SJCRH30 (cell line): ENCODE measurements at places on chromosomes 12 and 14. TPM values are rescaled to one million over a fixed set of nuclear protein-coding genes. Genes with fewer than 3 reads are reported as not detected.
A peak's percentile ranks its signal among the peaks of the same experiment; 100 is the strongest.

- no peaks in the 10 kb centered on the region for H3K27me3 ChIP-seq
- H3K4me3 ChIP-seq = no peak overlapping the region
- peaks cover 5% of the 10 kb centered on the region; the same call in 1 of the 2 replicates for H3K4me1 ChIP-seq
- no peak overlapping the region for H3K27ac ChIP-seq
- no peak for DNase-seq
- H3K36me3 ChIP-seq = no peaks in the 10 kb centered on the region
Observed at GRCh38 chr14:75479770-75480600, 42.3 kb upstream of the BATF start.

DNA sequence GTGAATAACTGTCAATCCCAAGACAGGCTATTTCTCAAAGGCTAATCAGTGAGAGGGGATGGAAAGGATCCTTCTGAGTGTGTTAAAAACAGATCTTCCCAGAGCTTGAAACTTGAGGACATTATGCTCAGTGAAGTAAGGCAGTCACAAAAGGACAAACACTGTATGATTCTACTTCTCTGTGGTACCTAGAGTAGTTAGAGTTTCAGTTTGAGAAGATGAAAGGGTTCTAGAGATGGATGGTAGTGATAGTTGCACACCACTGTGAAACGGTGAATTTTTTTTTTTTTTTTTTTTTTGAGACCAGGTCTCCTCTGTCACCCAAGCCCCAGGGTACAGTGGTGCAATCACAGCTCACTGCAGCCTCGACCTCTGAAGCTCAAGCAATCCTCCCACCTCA, 133.8 kb downstream of the SAMD4A start:
- H3K27me3 ChIP-seq = no peaks in the 10 kb centered on the region
- H3K4me3 ChIP-seq = no peak overlapping the region
- H3K4me1 ChIP-seq = peaks cover 4% of the 10 kb centered on the region; the same call in 1 of the 2 replicates
- no peak for DNase-seq
- H3K36me3 ChIP-seq = no peaks in the 10 kb centered on the region

DNA sequence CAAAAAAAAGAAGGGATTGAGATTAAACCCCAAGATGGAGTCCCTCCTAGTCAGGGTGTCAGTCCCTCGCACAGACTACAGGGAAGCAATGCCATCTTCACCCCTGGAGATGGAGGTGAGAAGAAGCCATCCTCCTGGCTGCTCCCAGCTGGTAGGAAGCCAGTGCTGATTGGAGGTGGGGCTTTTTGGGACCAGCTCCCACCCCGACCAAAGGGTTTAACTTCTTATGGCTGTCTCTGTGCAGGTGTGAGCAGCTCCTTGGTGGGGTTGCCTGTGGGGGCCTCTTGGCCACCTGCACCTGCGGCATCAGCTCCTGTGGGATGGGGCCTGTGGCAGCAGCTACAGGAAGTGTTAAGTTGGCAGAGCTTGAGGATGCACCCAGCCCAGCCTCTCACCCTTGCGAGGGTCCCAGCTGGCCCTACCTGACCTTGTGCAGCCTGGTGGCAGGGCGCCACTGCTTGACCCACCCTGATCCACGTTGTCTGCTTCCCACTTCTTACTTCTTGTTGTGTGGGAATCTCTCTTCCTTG, 3.8 kb upstream of the KRT86 start:
- H3K27me3 ChIP-seq = no peaks in the 10 kb centered on the region
- no peaks in the 10 kb centered on the region for H3K4me1 ChIP-seq
- no peak overlapping the region for H3K27ac ChIP-seq
- no peaks in the 10 kb centered on the region for H3K36me3 ChIP-seq
- DNase-seq = no peak

The SLCO1A2 gene
- 0.23 and 0.32 TPM in 2 replicates for total RNA-seq

The ASCL1 gene
- total RNA-seq = not detected in 2 replicates

- DNase-seq = no peak
- H3K27me3 ChIP-seq = no peaks in the 10 kb centered on the region
- peaks cover 4% of the 10 kb centered on the region for H3K4me1 ChIP-seq
- peak overlapping the region; percentile 94 for H3K4me3 ChIP-seq
- peaks cover 19% of the 10 kb centered on the region for H3K36me3 ChIP-seq
Observed at GRCh38 chr14:103563844-103564505, 1.2 kb downstream of the COA8 start.

DNA sequence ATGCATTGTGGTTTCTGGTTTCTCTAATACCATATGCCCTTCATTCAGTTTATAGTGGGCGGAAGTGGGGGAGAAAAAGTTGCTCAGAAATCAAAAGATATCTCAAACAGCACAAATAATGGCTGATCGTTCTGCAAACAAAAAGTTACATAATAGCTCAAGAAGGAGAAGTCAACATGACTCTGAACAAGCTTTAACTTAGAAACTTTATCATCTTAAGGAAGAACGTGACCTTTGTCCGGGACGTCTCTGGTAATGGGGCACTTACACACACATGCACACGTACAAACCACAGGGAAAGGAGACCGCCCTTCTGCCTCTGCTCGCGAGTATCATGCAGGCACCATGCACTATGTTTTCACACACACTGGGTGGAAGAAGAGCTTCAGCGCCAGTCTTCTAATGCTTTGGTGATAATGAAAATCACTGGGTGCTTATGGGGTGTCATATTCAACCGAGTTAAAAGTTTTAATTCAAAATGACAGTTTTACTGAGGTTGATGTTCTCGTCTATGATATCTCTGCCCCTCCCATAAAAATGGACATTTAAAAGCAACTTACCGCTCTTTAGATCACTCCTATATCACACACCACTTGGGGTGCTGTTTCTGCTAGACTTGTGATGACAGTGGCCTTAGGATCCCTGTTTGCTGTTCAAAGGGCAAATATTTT, 4.7 kb downstream of the FOS start:
- no peak overlapping the region for H3K4me3 ChIP-seq
- no peak overlapping the region for H3K27ac ChIP-seq
- peaks cover 3% of the 10 kb centered on the region for H3K27me3 ChIP-seq
- no peaks in the 10 kb centered on the region for H3K36me3 ChIP-seq
- no peaks in the 10 kb centered on the region; the same call in 1 of the 2 replicates for H3K4me1 ChIP-seq

GRCh38 chr12:40300490-40300889, 75.7 kb downstream of the LRRK2 start:
- H3K4me3 ChIP-seq = no peak overlapping the region
- no peak overlapping the region for H3K27ac ChIP-seq
- no peak for DNase-seq
- no peaks in the 10 kb centered on the region for H3K36me3 ChIP-seq
- H3K27me3 ChIP-seq = 0 out of 2 replicates have a peak, but pooled peaks cover 4% of the 10 kb centered on the region

DNA sequence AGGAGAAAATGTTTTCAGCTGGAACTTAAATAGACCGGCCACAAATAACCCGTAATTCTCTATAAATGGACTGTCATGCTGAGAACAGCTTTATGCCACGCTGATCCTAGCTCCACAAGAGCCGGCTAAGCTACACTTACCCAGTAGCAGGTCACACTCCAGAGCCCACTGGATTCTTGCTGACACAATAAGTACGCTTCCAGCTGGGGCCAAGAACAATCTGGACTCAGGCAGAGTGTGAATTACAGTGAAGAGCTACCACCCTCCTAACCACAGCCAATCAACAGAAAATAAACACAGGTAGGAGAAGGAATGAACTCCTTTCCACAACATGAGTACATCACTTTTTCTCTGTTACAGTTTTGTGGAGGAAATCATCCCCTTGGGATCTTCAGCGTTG, 531.3 kb downstream of the GALC start:
- no peaks in the 10 kb centered on the region for H3K36me3 ChIP-seq
- no peaks in the 10 kb centered on the region for H3K27me3 ChIP-seq
- no peaks in the 10 kb centered on the region for H3K4me1 ChIP-seq
- H3K27ac ChIP-seq = no peak overlapping the region
- no peak for DNase-seq

DNA sequence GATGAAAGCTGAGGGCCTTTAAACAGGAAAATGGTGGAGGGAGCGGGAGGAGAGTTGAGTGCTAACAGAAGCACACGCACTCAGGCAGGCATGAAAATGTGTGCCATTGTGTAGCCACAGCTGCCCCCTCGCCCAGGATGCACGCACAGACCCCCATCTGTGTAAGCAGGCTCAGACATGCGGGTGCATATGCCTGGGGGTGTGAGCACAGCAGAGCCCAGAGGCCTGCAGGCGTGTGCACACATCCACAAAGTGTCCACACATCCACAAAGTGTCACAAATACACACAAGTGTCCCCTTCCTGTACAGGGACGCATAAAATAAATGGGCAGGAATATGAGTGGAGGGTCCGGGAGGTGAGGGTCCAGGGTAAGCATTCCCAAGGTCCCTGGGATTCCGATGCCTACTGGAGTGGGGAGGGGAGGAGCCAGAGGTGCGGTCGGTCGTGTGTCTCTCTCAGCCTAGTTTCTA, 805 bp upstream of the KRT7 start:
- H3K4me3 ChIP-seq = no peak overlapping the region
- no peak overlapping the region for H3K27ac ChIP-seq
- peaks cover 9% of the 10 kb centered on the region; the same call in 1 of the 2 replicates for H3K4me1 ChIP-seq
- H3K36me3 ChIP-seq = no peaks in the 10 kb centered on the region

- H3K4me3 ChIP-seq = no peak overlapping the region
- H3K4me1 ChIP-seq = no peaks in the 10 kb centered on the region; the same call in 1 of the 2 replicates
- no peaks in the 10 kb centered on the region for H3K36me3 ChIP-seq
- no peak overlapping the region for H3K27ac ChIP-seq
Observed at GRCh38 chr14:31510222-31510621, 22.4 kb upstream of the GPR33 start.

DNA sequence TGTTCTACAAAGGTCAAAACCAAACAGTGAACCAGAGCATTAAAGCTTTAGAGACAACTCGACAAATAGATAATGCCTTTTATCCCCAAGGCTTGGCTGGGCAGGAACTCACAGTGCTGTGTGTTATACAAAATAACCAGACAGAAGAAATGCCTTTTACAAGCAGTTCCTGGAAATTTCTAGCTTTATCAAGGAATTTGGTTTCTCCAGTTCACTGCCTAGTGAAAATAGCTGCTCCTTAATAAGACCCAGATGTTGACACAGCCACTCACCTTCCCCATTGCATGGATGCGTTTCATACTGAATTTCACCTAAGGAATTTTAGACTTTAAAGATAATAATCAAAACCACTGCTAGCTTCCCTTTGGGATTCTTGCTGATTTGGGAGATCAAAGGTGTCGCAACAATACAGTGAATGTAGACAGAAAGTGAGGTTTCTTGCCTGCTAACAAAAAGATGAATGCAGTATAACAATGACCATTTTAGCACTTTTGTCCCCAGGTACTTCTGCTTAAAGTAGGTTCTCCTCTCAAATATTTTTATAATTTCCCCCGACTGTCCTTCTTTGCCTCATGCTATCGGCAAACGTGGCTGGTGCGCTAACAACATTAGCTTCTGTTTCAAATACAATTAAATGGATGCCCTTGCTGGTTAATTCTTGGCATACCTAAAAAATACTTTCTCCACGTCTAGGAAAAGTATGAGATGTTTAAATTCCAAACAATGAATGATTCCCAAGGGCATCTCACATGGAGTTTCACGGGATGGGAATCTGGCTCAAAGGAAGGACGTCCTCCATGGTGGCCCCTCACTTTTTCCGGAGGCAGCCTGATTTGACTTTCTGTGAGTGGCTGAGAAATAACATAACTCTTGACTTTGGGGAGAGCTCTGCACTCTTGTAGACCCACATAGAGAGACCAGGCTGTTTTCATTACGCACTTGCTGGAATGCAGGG, 162.4 kb downstream of the C12orf75 start:
- H3K27me3 ChIP-seq = no peaks in the 10 kb centered on the region
- no peak overlapping the region for H3K27ac ChIP-seq
- H3K36me3 ChIP-seq = no peaks in the 10 kb centered on the region
- H3K4me1 ChIP-seq = no peaks in the 10 kb centered on the region
- no peak overlapping the region for H3K4me3 ChIP-seq

- H3K27ac ChIP-seq = no peak overlapping the region
- 0 out of 2 replicates have a peak, but pooled peaks cover 4% of the 10 kb centered on the region for H3K4me1 ChIP-seq
- peaks cover 37% of the 10 kb centered on the region for H3K36me3 ChIP-seq
- no peaks in the 10 kb centered on the region for H3K27me3 ChIP-seq
Observed at GRCh38 chr14:35402323-35403113, 2.0 kb downstream of the NFKBIA start.

GRCh38 chr14:77640756-77641533, 24.5 kb upstream of the SPTLC2 start:
- H3K36me3 ChIP-seq = no peaks in the 10 kb centered on the region
- H3K27ac ChIP-seq = no peak overlapping the region
- no peak overlapping the region for H3K4me3 ChIP-seq
- DNase-seq = no peak
- H3K27me3 ChIP-seq = no peaks in the 10 kb centered on the region

DNA sequence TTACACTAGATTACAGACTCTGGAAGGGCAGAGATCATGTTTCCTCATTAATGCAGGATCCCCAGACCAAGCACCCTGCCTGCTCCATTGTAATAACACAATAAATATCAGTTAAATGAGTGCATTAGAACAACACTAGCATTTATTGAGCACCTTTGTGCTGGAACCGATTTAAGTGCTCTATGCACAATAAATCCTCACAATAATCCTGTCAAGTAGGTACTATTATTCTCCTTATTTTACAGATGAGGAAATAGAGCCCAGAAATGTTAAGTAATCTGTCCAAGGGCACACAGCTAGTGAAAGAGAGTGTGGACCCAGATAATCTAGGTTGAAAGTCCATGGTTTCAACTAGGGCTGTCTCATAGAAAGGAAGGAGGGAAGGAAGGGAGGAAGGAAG, 69.8 kb downstream of the MAP1LC3B2 start:
- no peak overlapping the region for H3K27ac ChIP-seq
- H3K4me1 ChIP-seq = no peaks in the 10 kb centered on the region
- no peak for DNase-seq
- no peaks in the 10 kb centered on the region for H3K27me3 ChIP-seq

DNA sequence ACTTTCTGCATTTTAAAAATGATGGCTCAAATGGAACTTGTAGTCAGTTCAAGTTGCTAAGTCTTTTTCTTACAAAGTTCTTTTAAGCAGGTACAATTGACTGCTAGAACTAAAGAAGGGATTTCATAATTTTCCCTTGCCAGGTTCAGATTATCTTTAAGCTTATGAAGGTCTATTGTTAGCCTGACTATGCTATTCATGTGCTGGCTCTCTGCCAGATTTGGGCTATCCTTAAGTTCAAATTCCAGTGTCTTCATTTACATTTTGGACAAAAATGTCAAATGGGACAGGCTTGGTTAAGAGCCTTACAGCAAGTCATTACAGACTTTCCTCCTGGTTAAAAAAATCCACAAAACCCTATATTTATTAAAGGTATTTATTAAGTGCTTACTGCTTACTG, 42.3 kb downstream of the INSM2 start:
- H3K36me3 ChIP-seq = no peaks in the 10 kb centered on the region
- DNase-seq = peak; percentile 22
- H3K4me1 ChIP-seq = no peaks in the 10 kb centered on the region
- H3K4me3 ChIP-seq = no peak overlapping the region
- H3K27ac ChIP-seq = no peak overlapping the region

The CCDC38 gene
- total RNA-seq = 0.04 and 0.10 TPM in 2 replicates

The RNASE1 gene
- total RNA-seq = not detected in 2 replicates

The AMHR2 gene
- total RNA-seq = 0.14 and 0.15 TPM in 2 replicates

GRCh38 chr14:72169521-72169920, 237.3 kb downstream of the RGS6 start:
- H3K4me1 ChIP-seq = no peaks in the 10 kb centered on the region
- no peak overlapping the region for H3K27ac ChIP-seq
- H3K36me3 ChIP-seq = no peaks in the 10 kb centered on the region
- no peaks in the 10 kb centered on the region for H3K27me3 ChIP-seq
- no peak overlapping the region for H3K4me3 ChIP-seq

- no peaks in the 10 kb centered on the region for H3K4me1 ChIP-seq
- no peak for DNase-seq
- H3K36me3 ChIP-seq = peaks cover 8% of the 10 kb centered on the region
- H3K4me3 ChIP-seq = no peak overlapping the region
Observed at GRCh38 chr12:1421091-1421846, 173.1 kb downstream of the FBXL14 start.

GRCh38 chr12:94157981-94158411, 9.6 kb downstream of the PLXNC1 start:
- no peaks in the 10 kb centered on the region for H3K27me3 ChIP-seq
- no peak overlapping the region for H3K4me3 ChIP-seq
- no peaks in the 10 kb centered on the region for H3K4me1 ChIP-seq
- H3K36me3 ChIP-seq = no peaks in the 10 kb centered on the region
- no peak overlapping the region for H3K27ac ChIP-seq

The WNT5B gene
- total RNA-seq = 50.2 and 51.8 TPM in 2 replicates

The PTPRQ gene
- total RNA-seq = 6.6 and 7.4 TPM in 2 replicates

The NR1H4 gene
- not detected in 2 replicates for total RNA-seq
